ENCODE measurements at places on chromosomes 2 and 18. TPM values are rescaled to one million over a fixed set of nuclear protein-coding genes. Genes with fewer than 3 reads are reported as not detected.

The OTX1 gene
- 0.34 TPM for total RNA-seq

The INHA gene
- not detected for total RNA-seq

The ZAP70 gene
- total RNA-seq = not detected

The CXCR4 gene
- total RNA-seq = 57.4 TPM

The ASB18 gene
- under 0.01 TPM for total RNA-seq

The GRHL1 gene
- total RNA-seq = 0.37 TPM

The SLC9A4 gene
- total RNA-seq = not detected

The SCN2A gene
- under 0.01 TPM for total RNA-seq

The KIAA2012 gene
- total RNA-seq = not detected
